ENCODE measurements at places on chromosomes 6 and 20. TPM values are rescaled to one million over a fixed set of nuclear protein-coding genes. Genes with fewer than 3 reads are reported as not detected.

DNA sequence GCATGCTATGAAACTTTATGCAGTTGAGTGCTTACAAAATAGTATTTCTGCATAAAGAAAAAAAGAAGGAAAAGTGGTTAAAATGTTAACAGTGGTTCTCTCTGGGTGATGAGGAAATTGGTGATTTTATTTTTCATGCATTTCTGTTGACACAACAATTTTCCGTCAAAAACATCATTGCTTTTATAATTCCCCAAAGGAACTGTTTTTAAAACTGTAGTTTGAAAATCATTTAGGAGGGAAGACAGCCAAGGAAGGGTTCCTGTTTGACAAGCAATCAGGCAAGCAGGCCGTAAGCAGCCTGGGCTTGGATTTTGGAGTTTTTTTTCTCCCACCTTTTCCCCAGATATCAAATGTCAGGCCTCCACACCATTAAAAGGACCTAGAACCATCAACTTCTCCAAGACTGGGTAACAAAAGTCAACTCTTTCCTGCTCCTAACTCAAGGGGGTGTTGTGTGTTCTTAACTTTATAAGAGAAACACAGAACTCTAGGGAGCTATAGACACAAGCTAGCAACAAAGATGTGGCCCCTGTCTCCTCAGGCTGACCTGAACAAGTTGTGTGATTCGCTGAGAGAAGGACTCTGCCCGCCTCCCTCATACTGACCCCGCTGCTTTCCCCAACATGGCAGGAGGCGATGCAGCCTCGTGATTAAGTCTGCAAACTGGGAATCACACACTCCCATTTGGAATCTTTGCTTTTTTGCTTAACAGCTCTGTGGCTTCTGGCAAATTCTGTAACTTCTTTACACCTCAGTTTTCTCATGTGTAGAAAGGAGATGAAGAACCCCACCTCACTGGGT lies 146.6 kb downstream of the BCAS1 start:
- H3K36me3 ChIP-seq: no peaks in the 10 kb centered on the region
- no peak overlapping the region for H3K27ac ChIP-seq
- H3K4me1 ChIP-seq: peaks cover 21% of the 10 kb centered on the region
- no peak overlapping the region for H3K4me3 ChIP-seq

Gene BCAS1
- total RNA-seq: 0.07 TPM

GRCh38 chr6:24749297-24749696 lies 25.4 kb upstream of the GMNN start:
- H3K4me1 ChIP-seq: peaks cover 2% of the 10 kb centered on the region
- H3K36me3 ChIP-seq: no peaks in the 10 kb centered on the region
- no peak overlapping the region for H3K4me3 ChIP-seq
- DNase-seq: no peak

DNA sequence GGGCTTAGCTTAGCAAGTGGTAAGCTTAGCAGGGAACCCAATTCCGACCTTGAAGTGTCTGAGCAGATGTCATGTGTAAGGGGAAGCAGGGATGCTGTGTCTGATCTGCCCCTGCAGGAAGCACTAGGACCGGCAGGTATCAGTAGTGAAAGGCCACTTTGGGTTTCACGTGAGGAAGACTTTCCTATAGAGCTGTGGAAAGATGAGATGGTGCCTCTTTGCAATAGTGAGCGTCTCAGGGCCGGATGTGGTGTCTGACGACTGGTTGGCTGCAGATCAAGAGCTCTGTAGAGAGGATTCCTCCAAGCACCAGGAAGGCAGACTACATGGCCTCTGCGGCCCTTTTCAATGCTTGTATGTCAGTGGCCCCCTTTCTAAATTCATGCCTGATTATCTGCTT lies 98.3 kb downstream of the TIAM2 start:
- H3K4me1 ChIP-seq: peaks cover 10% of the 10 kb centered on the region
- H3K27ac ChIP-seq: no peak overlapping the region
- H3K36me3 ChIP-seq: peaks cover 4% of the 10 kb centered on the region
- H3K4me3 ChIP-seq: no peak overlapping the region
- peak; percentile 58 for DNase-seq

- no peaks in the 10 kb centered on the region for H3K36me3 ChIP-seq
- no peaks in the 10 kb centered on the region for H3K4me1 ChIP-seq
Observed at GRCh38 chr20:40275738-40276137, 413.3 kb downstream of the MAFB start.

- H3K4me1 ChIP-seq: no peaks in the 10 kb centered on the region
- H3K4me3 ChIP-seq: no peak overlapping the region
- H3K27me3 ChIP-seq: no peaks in the 10 kb centered on the region
- no peak for DNase-seq
- no peak overlapping the region for H3K27ac ChIP-seq
- no peaks in the 10 kb centered on the region for H3K36me3 ChIP-seq
Observed at GRCh38 chr20:15196547-15197255, 859.3 kb upstream of the FLRT3 start.

GRCh38 chr6:38528196-38528965 lies 111.3 kb downstream of the BTBD9 start:
- no peak for DNase-seq
- no peak overlapping the region for H3K4me3 ChIP-seq
- H3K27me3 ChIP-seq: no peaks in the 10 kb centered on the region
- H3K4me1 ChIP-seq: peaks cover 9% of the 10 kb centered on the region
- H3K27ac ChIP-seq: no peak overlapping the region

DNA sequence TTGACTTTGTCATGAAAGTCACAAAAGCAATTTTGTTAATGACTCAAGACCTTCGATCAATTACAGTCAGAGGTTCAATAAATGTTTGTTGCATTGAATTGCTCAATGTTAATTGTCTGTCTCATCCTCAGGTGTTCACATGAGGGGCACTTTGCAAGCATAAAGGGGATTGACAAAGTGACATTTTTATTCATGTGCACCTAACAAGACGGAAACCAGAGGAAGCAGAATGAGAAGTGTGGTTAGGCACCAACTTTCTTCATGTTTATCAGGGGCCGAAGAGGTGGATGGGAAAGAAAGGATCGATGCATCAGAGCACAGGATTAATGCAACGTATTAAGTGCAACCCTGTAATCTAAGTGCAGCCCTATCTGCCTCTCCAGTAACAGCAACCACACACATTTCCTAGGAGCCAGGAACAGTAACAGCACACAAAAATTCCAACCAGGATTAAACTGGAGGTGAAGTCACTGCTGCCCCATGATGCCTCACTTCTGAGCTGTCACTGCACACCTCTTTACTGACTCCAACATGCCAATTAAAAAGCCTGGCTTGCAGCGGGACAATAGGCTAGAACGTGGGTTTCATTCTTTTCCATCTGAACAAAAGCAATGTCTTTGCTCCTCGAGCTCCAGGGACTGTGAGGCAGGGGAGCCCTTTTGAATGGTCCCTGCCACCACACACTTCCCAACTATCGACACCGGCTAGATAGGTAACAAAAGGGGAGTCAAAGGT lies 262.7 kb downstream of the CD83 start:
- no peak for DNase-seq
- H3K4me3 ChIP-seq: no peak overlapping the region
- H3K36me3 ChIP-seq: no peaks in the 10 kb centered on the region
- H3K27ac ChIP-seq: no peak overlapping the region

DNA sequence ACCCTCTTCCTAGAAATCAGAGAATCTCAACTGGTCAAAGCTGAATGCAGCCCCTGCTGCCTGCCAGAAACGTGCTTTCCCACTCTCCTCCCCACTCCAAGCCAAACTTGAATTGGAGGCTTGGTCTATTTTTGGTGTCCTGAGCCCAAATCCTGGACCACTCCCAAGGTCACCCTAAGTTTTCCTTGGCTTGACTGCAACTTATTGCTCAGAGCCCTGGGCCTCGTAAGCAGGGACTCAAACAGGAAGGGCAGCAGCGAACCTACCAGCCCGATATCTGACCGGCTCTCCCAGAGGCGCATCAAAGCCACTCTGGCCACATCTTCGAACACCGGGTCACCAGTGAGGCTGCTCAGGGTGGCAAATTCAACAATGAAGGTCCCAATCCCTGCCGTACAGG lies 12.7 kb downstream of the EDEM2 start:
- DNase-seq: no peak
- H3K27me3 ChIP-seq: no peaks in the 10 kb centered on the region
- no peak overlapping the region for H3K4me3 ChIP-seq
- peaks cover 29% of the 10 kb centered on the region for H3K36me3 ChIP-seq
- H3K4me1 ChIP-seq: no peaks in the 10 kb centered on the region
- no peak overlapping the region for H3K27ac ChIP-seq

Gene PPDPF
- total RNA-seq: 201 TPM

DNA sequence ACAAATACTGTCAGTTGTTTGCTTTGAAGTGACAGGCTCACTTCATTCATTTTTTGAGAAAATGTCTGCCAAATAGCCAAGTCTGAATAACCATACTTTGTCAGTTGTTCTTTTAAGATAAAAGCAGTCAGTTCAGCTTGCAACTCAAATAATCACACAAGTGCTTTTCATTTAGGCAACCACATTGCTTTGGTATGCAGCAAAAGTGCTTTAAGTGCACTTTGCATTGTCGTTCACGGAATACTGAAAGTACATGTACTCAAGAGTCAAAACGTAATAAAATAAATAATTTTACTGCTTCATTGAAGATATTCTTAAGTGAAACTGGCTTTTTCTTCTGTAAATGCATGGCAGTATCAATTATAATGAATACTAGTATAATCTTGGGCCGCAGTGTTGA lies 107.2 kb downstream of the MMS22L start:
- no peaks in the 10 kb centered on the region for H3K4me1 ChIP-seq
- no peak for DNase-seq
- no peaks in the 10 kb centered on the region for H3K27me3 ChIP-seq
- no peak overlapping the region for H3K4me3 ChIP-seq
- peaks cover 31% of the 10 kb centered on the region for H3K36me3 ChIP-seq

- peaks cover 52% of the 10 kb centered on the region for H3K4me1 ChIP-seq
- H3K27me3 ChIP-seq: no peaks in the 10 kb centered on the region
- no peak overlapping the region for H3K4me3 ChIP-seq
- DNase-seq: no peak
Observed at GRCh38 chr6:89836639-89837222, 7.1 kb downstream of the CASP8AP2 start.

Gene SRSF12
- total RNA-seq: 0.12 TPM

DNA sequence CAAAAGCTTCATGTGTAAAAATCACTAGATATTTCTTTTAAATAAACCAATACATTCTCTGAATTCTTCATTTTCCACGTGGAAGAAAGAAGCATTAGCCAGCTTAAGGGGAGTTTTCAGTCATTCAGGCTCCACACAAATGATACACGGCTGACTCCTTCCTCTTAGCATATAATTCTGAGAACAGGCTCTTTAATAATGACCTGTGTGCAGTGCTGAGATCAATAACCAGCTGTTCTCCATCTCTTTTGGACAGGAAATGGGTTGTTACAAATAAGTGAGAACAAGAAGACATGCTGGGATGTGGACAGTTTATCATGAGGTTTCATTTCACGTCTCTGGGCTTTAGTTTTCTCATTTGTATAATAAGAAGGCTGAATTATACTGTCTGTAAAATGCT lies 146.9 kb upstream of the C6orf118 start:
- H3K27me3 ChIP-seq: no peaks in the 10 kb centered on the region
- no peaks in the 10 kb centered on the region for H3K36me3 ChIP-seq
- H3K27ac ChIP-seq: no peak overlapping the region
- H3K4me1 ChIP-seq: no peaks in the 10 kb centered on the region
- DNase-seq: no peak

DNA sequence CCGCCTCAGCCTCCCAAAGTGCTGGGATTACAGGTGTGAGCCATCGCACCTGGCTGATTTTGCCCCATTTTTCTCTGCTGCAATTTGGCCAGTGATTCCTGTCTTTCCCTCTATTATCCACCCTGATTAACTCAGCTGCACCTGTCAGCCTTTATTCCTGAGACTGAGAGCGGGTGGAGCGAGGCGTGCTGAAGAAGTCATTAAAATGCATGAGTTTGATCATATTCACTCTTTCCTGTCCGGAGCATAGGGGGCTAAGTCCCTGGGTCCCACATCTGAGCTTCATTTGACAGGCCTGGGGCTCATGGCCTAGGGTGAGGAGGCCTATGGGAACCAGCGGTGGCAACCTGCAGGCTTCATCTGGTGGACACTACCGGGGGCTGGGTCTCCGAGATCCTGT lies 25.7 kb upstream of the CTNNBL1 start:
- no peak for DNase-seq
- peaks cover 2% of the 10 kb centered on the region for H3K36me3 ChIP-seq
- H3K27me3 ChIP-seq: peaks cover 30% of the 10 kb centered on the region
- no peak overlapping the region for H3K4me3 ChIP-seq
- H3K27ac ChIP-seq: no peak overlapping the region

Gene SNAP25
- 0.63 TPM for total RNA-seq

Gene PLN
- not detected for total RNA-seq

DNA sequence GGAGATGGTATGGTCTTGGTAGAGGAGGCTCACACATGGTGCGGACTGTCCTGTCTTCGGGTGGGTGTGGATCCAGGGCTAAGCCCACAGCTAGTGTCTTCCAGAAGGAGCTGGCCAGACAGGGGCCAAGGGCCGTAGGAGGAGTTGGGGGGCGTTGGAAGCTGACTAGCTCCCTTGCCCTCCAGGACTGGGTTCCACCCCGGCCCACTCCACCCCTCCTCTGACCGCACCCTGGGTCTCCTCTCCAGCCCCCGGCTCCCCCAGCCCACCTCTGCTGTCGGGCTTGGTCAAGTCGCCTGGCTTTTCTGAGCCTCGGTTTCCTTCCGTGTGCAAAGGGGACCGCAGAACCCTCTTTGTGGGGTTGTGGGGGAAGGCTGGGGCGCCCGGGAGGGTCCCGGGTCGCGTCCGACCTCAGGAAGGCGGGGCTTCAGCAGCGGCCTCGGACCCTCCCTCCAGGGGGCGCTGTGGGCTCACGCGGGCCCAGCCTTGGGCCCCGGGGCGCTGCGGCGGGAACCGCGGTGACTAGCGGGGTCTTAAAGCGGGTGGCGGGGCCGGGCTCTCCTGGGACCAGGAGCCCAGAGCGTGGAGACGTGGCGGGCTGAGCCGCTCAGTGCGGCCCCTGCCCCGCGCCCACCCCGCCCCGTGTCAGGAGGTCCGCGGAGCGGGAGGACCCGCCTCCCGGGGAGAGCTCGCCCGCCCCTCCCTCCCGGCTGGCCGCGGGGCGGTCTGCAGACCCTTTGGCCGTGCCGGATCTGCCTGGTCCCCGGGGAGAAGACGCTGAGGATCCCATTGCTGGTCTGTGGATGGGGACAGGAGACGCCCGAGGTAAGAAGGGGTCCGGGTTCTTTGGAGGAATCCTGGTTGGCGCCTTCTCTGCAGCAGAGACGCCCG lies 5.4 kb downstream of the NPBWR2 start:
- no peak overlapping the region for H3K27ac ChIP-seq
- peak; percentile 76 for DNase-seq
- H3K4me1 ChIP-seq: peaks cover 7% of the 10 kb centered on the region
- H3K27me3 ChIP-seq: peaks cover 20% of the 10 kb centered on the region

- no peaks in the 10 kb centered on the region for H3K4me1 ChIP-seq
- H3K36me3 ChIP-seq: no peaks in the 10 kb centered on the region
- peaks cover 32% of the 10 kb centered on the region for H3K27me3 ChIP-seq
- no peak overlapping the region for H3K4me3 ChIP-seq
- no peak for DNase-seq
- no peak overlapping the region for H3K27ac ChIP-seq
Observed at GRCh38 chr20:63463400-63464288, 8.8 kb downstream of the KCNQ2 start.
